ENCODE measurements at places on chromosomes 5 and 9.

- no peak for DNase-seq
Observed at GRCh38 chr9:134405527-134405926, 79.3 kb downstream of the RXRA start.

DNA sequence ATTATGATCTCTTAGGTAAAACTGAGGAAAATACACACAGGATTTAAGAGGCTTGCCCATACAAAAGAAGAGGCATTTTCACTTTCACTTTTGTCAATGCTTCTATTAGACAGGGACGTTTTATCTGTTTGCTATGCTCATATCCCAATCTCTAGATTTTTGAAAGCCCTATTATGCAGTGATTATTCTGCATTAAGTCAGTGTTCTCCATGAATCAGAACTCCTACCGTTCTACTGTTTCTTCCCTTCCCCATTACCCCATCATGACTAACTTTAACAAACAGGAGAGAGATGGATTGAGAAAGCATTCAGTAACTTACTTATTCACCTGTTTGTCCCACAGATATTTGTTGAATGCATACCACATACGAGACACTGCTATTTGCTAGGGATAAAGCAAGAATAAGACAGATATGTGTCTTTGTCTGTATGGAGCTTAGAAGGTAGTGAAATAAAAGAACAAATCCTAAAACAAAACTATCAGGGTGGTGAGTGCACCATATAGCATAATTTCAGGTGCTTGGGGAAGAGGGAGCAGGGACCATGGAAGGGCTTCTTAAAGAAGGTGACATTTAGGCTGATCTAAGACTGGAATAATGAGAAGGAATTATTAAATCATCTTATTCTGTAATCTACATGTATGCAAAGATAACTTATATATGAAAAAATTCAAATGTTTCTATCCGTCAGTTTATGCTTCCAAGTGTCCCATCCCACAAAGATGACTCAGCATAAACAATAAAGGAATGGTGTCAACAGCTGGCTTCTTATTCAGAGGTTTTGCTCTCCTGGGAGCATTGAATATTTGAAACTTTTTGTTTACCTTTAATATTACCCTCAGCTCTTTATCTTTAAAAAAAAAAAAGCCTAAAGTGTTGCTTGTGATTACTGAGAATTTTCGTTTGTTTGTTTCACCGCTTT, 328.1 kb downstream of the HINT1 start:
- no peak for DNase-seq

- DNase-seq = no peak
Observed at GRCh38 chr9:87211669-87212068, 264.4 kb upstream of the GAS1 start.

DNA sequence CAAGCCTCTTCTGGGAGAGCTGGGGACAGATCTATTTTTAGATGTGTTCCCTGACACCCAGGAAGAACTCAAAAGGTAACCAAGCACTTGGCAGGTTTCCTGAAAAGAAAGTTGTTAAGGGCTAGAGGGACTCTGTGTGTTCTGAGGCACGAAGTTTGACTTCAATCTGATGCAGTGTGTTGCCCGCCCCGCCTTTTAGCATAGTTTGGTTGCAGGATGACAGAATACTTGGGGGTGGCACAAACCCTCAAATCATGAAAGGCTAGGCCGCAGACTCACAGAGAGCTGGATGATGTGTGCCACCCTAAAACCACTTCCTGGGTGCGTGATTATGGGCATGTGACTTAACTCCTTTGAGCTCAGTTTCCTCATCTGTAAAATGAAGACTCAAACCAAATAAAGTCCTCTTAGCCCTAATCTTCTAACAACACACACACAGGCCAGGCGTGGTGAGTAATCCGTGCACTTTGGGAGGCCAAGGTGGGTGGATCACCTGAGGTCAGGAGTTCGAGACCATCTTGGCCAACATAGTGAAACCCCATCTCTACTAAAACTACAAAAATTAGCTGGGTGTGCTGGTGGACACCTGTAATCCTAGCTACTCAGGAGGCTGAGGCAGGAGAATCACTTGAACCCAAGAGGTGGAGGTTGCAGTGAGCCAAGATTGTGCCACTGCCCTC, 12.8 kb upstream of the NDFIP1 start:
- no peak for DNase-seq

- no peak for DNase-seq
Observed at GRCh38 chr9:118162716-118163115, 458.5 kb downstream of the TLR4 start.

- no peak for DNase-seq
Observed at GRCh38 chr5:159903131-159903530, 13.2 kb upstream of the ADRA1B start.

- no peak for DNase-seq
Observed at GRCh38 chr9:120919843-120920805, 6.5 kb downstream of the TRAF1 start.

DNA sequence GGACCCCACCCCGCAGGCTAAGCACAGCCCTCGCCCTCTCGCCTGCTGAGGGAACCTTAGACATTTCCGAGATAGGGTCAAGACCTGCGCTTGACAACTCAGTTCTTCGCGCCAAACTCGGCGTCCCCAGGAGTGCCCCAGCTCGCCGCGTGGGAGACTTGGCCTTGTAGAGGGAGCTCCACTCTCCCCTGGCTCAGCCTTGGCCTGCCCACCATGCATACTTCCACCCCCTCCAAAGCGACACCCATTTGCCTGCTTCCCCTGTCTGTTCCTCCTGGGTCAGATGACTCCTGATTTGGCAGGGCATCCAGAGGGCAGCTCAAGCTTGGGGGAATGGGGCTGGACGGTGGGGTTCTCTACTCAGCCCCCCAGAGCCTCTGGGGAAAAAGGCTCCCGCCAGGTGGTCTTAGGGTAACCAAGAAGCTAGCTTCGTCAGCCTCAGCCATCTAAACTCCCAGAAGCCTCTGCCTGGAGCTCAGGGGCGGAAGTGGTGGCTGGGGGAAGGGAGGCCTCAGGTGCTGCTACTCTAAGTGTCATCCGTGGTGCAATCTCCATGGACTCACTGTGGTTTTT, 560 bp downstream of the DOCK2 start:
- DNase-seq = no peak

GRCh38 chr5:159802661-159803060, 113.6 kb upstream of the ADRA1B start:
- no peak for DNase-seq

DNA sequence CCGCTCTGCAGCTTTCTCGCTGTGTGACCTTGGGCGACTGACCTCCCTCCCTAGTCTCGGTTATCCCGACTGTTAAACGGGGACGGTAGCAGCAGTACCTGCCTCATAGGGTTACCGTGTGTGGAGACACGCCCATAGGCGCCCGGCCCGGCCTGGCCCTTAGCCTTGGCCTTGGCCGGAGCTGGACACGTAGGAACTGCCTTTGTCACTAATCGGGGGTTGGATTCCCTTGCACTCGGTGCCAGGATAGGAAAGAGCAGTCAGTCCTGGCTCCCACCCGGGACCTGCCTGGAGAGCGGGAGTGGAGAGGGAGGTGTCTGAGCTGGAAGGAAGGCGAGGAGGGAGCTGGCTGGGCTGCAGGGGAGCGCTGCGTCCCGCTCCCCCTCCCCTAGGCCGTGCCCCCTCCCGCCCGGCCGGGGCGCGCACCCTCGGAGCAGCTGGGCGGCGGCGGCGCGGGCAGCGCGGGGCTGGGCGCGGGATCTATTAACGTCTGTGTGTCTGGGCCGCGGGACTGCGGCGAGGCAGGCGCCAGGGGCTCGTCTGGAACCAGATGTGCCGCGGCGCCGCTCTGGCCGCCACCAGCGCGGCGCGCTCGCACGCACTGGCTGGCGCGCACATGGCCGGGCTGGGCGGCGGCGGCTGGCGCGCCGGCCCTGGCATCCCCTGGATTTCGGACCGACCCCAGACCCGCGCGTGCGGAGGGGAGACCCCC, 31.7 kb downstream of the PRRX2 start:
- peak; percentile 43 for DNase-seq

- DNase-seq = no peak
Observed at GRCh38 chr5:57035955-57036354, 84.0 kb upstream of the MIER3 start.

DNA sequence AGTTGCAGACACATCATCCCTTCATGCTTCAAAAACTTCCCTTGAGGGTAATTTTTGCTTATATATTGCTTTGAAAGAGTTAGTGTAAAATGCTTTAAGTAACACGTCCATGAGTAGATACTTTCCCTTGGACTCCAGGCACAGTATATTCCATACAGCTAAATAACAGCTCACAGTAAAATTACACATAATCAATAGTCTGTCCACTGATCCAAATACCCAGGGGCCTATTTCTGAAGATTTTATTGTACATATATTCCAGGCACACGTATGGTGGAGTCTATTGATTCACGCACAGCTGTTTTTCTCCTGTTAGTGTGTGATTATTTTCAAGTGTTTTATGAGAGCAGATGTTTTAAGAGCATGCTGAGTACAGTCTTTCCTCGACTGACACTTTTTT, 223.7 kb upstream of the GRAMD2B start:
- DNase-seq = no peak

DNA sequence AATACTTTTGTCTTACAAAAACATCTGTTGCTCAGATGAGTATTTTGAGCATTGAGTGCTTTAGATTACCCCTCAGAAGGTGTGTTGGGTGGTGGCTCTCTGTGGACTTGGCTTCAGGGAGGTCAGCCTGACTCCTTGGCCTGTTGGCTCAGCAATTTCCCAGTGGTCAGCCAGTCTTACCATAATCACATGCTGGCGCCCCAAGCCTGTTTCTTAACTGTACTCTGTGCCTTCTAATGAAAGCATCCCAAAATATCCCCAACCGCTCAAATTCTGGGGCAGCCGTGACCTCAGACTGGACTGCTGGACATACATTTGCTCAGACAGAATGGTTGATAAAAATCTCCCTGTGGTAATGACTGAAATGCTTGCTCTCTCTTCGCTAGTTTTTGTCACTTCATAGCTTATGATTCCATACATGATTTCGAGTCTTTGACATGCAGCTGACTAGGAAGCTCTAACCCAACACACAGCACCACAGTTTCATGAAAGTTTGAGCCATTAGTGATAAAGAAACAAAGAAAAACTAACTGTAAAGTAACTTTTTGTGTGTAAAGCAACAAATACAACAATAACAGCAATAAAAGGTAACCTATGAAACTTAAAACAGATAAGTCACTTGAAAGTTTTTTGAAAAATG, 562.2 kb upstream of the MEF2C start:
- no peak for DNase-seq

DNA sequence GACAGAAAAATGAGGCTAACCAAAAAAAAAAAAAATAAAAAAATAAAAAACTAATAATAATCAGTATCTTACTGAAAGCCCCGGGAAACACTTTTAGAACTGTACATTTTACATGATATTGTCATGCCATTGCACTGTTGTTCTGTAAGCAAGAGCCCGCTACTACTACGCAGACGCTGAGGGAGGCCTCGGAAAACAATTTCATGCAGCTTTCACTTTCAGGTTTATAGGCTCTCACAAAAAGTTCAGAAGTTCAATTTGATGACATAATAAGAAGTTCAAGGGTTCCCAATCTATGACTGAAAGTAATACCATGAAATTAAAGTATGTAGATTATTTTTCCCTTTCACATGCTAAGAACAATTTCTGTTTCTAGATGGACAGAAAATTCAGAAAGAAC, 318.3 kb upstream of the ITGA1 start:
- DNase-seq = no peak

- DNase-seq = no peak
Observed at GRCh38 chr5:127228540-127229184, 61.9 kb upstream of the MEGF10 start.

DNA sequence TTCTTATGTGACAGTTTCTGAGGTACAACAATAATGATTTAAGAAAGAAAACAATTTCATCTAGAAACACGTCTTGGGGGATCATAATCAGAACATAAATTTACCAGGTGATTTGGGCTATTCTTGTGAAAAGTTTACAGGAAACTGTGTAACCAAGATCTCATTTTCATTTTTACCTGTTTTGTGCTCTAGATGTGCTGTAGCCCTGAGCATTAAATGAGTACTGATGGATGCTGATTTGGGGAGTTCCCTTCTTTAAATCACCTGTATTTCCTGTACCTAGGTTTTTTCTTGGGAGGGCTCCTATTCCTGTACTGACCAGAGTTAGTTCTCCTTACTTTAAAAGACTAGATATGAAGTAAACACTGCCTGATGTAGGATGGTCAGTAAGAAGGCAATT, 12.7 kb downstream of the MATR3 start:
- no peak for DNase-seq

- DNase-seq = no peak
Observed at GRCh38 chr9:114311571-114312512, 11.1 kb upstream of the ORM1 start.

DNA sequence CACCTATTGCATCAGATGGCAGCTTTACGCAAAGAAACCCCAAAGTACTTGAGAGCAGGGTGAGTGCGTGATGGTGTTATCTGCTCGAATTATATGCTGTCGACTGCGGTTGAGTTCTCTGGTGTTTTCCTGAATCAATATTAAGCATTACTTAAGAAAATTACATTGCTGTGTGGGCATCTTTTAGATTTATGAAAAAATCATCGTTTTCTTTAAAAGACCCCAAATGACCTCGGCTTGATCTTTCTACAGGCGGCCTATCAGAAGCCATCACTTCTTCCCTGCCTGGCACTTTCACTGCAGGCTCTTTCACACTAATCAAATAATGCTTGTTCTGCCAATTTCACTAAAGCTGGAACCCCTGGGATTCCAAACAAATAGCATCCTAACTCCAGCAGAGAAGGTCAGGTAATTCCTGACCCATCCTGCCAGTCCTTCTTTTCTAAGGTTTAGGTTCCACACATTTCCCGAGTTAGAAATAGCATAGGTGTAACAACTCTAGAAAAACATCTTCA, 1.7 kb downstream of the UBE2QL1 start:
- DNase-seq = no peak

GRCh38 chr9:272251-273213, 57.9 kb downstream of the DOCK8 start:
- DNase-seq = no peak

GRCh38 chr9:105255421-105255820, 11.0 kb downstream of the SLC44A1 start:
- no peak for DNase-seq

- DNase-seq = no peak
Observed at GRCh38 chr5:74660140-74660539, 19.6 kb upstream of the ENC1 start.

GRCh38 chr9:129887334-129888292, 52.4 kb downstream of the USP20 start:
- no peak for DNase-seq

DNA sequence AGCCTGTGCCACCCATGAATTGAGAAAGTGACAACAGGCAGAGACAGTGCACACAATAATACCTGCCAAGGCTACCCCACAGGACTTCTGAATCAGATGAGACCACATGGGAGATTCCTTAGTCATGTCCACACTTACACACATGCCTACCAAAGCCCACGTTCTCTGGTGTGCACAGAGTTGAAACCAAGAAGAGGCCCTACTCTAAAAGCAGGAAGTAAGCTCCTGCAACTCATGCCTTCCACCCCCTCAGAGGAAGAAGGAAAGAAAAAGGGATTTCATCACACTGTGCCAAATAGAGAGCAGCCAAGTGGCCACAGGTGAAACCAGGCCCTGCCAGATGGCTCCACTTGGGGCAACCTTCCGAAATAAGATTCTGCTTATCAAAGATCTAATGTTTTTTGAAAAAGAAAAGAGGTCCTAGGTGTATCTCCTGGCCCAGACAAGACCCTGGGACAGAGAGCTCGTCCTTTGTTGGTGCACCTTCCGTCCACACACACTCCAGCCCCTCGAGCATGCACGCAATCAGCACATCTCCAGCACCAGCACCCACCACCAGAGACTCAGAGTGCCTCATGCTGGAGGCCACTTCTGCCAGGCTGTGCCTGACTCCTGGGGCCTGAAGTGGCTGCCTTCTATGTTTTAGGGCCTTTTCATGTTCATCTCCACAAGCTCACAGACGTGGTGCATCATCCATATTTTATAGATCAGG, 114.6 kb upstream of the SPOCK1 start:
- DNase-seq = no peak
